ENCODE measurements at places on chromosomes 3 and 15.

DNA sequence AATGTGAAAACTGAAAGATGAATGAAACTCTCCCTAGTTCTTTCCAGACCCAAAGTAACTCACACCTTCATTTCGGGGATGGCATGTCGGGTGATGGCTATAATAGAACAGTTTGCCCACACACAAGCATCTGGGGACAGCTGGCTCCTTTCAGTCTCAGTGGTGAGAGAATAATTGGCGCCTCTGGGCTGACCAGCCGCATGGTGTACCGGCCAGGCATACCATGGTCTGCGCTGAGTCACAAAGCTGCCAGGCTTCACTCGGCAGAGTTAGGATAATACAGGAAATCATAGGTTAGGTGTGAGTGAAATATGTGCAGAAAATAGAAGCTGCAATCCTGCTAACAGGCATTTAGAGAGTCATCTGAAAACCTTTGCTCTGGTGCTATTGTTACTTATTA, 80.4 kb upstream of the IGF1R start:
- DNase-seq: no peak

DNA sequence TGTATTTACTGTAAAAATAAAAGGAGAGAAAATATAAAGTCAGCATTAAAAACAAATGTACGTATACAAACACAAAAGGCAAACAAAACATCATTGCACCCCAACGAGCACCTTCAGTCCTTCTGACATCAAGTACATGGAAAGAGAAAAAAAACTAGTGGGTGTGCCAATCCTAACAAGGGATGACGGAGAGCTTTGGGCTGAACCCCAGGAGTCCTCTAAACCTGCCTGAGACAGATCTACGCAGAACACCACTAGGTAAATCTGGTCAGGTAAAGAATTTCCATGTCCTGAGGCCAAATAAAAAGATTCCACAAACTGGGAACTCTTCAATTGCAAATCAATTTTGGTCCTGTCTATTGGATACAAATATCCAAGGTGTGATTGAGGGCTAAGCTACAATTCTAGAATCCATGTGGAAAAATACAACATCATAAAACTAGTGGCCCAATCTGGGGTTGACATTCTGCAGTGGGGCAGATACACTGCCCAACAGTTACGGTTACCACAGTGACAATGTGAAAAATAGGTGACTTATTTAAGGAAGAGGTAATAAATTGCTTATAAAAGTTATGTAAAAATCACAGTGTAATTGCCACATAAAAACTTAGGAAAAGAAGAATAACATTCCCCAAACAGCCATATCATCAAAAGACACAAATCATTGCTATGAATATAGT, 14.2 kb downstream of the IFT80 start:
- DNase-seq: no peak

GRCh38 chr15:27170851-27171250, 199.9 kb downstream of the GABRG3 start:
- no peak for DNase-seq

GRCh38 chr3:37295925-37296324, 121.5 kb upstream of the LRRFIP2 start:
- DNase-seq: no peak

- DNase-seq: no peak
These were observed 67.8 kb downstream of the TPRG1 start for GRCh38 chr3:189239616-189240015.

DNA sequence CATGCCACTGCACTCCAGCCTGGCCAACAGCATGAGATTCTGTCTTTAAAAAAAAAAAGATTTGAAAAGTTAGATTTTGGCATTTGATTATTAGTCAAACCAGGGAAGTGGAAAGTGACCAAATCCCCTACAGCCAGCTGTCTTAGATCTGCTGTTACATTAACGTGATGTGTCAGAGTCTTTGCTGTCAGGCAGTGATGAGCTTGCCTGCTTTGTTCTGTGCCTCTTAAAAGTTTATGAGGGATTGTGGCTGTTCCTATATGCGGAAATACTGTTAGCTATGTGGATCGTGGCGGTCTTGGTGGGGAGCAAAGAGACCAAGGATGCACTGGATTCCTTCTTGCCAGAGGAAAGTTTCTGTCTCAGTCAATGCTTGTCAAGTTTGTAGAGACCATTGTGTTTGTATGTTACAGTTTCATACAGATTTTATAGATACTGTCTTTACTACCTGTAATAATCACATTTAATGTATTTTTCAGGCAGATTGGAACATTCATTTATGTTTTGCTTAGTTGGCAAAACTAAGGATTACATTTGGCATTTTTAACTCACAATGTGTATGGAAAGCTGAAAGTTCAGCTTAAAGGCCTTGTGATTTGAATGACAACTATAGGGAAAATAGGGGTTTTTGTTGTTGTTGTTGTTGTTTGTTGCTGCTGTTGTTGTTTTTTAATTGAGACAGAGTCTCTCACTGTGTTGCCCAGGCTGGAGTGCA, 137.4 kb downstream of the VPS8 start:
- no peak for DNase-seq

DNA sequence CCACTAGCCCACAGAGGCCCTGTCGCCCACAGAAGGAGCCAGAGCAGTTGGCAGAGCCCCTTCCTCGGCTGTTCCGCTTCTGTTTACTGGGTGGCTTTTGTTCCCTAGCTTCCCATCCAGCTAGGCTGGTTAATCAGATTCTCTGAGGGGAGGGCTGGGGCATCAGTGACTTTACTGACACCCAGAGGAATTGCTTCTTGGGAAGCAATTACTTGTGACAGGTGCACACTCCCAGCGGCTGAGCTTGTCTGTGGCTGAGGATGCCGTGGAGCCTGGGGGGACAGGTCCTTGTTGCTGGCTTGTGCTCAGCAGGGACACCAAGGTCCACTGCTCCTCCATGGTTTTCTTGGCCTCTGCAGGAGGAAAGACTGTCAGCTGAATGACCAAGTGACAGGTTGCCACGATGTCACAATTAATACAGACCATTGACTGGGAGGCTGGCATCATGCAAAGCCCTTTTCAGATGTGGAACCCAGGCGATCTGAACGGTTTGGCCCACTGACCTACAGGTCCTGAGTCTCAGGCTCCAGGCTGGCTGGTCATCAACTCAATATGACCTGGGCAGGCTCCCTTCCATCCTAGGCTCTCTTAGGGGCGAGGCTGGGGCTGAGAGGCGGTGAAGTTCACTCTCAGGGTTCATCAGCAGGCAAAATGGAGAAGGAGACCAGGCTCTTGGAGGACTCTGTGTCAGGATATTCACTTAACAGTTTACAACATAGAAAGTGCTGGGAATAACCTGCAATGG, 31.8 kb upstream of the SFMBT1 start:
- DNase-seq: no peak

DNA sequence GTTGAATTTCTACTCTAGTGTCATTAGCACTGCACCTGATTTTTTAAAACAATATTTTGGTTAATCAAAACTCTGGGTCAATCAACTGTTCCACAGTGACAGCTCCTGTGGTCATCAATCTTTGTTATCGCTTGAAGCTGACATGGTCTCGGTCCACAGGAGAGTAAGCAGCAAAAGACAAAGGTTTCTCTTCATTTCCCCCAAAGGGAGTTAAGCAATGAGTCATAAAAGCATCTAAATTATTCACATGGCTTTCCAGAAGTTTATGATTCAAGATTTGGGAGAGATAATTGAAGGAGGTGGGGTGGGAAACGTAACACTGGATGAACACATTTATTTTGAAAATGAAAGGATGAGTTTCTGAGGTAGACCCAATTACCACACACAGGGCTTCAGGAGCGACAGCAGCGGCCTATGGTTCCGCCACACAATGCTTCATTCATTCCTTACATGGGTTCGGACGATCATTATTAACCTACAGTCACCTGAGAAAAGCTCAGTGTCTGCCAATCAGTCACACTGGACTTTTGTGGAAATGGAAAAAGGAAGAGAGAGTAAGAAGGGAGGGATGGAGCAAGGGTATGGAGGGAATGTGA, 505.1 kb downstream of the FHIT start:
- DNase-seq: no peak

DNA sequence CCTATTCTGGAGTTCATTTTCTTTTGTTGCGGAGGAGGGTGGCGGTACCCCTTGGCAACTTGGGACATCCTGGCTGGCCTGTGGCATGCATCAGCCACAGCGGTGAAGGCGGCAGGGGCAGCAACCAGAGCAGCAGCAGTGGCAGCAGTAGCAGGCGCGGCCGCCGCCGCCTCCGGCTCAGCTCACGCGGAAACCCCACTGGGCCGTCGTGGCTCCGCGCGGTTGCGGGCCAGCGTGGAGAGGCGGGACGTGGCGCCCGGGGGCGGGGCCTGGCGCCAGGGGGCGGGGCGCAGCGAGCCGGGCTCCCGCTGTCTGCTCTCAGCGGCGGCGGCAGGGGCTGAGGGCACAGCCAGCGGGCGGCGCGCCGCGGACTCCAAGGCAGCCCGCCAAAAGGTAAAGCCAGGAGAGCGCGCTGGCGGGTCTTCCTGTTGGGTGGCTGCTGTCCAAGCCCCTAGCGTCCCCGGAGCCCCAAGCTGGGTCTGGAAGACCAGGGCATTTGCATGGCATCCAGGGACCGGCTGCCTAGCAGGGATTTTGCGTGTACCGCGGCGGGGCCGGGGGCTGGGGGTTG, 334.4 kb upstream of the THRB start:
- DNase-seq: no peak

GRCh38 chr3:185283374-185283935, 29.6 kb upstream of the EHHADH start:
- no peak for DNase-seq

Measured in spinal cord (tissue), 10 donors.